Tibial nerve (tissue), 4 donors: ENCODE measurements at places on chromosomes 13 and 19.

DNA sequence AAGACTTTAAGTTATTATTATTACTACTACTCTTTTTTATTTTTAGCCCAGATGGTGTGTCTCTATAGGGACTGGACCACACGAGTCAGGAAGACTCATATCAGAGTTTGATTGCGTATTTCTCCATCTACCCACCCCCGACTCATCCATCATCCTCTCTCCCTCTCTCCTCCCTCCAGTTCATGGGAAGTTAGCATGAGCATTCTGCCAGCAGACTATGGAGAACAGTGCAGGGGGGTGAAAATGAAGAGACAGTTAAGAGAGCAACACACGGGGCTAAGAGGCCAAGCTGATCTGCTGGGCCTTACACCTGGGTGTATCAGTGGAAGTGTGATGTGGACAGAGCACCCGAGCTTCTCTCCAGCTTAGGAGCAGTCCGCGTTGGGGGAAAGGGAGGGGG, 95.0 kb downstream of the UQCRFS1 start:
- no peak for DNase-seq

GRCh38 chr19:13557756-13558398, 51.6 kb upstream of the CACNA1A start:
- DNase-seq = no peak

DNA sequence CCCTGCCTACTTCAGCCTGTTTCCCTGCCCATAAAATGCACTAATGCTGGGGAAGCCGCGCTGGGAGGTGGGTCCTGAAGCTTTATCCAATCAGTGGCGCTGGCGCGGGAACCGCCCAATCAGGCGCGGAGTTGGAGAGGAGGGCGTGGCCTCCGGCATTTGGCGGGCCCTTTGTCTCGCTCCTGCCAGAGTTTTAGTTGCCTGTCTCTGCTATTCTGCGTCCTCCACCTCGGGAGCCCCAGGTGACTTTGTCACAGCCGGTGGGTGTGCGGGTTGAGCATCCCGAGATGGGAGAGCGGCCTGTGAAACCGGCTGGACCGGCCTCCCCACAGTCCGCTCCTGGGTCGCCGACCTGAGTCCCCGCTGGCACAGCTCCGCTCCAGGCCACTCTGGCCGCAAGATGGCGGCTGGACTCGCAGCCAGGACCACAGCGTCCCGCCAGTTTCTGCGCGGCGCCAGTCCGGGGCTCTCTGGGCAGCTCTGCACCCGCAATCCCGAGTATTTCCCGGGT, 30.7 kb upstream of the ZNF429 start:
- peak; percentile 29 for DNase-seq

DNA sequence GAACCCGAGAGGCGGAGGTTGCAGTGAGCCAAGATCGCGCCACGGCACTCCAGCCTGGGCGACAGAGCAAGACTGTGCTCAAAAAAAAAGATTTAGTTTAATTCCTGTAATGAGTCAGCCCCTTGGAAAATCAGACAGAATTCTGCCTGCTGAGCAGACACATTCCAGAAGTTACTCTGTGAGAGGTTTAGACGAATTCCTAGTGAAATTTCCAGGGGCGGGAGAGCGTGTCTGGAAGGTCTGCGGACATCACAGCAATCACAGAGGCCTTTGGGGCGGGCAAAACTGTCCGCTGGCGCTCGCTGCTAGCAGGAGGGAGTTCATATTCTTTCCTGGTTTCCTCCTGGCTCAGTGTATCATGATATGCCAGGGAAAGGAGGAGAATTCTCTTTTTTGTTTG, 17.5 kb downstream of the MISP start:
- no peak for DNase-seq

DNA sequence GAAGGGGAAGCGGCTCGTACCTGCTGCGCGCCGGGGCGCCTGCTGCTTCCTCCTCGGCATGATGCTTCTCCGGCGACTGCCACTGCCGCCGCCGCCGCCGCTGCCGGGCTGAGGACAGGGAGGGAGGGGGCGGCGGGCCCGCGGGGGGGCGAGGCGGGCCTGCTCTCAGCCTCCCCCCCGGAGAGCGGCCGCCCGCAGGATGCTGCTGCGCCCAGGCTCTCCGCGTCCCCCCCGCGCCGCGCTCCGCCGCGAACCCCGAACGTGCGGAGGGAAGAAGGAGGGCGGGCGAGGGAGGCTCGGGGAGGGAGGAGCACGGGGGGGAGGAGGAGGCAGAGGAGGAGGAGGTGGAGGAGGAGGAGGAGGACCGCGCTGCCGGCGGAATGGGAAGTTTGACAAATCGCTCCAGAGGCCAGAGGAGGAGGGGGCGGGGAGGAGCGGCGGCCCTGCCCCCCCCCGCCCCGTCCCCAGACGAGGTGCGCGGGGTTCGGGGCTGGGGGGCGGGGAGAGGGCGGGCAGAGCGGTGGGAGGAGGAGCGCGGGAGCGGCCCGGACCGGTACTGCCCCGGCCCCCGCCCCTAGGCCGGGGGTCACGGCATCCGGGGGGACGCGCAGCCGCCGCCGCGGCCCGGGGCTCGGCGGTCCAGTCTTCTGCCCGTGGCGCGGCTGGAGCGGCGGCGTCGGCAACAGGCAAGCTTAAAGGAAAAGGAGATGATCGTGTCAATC, at the start of gene TSHZ3:
Gene TSHZ3, minus strand, starts transcription at position 277 of the 722 bp plus-strand sequence. Its CDS starts 217 bp downstream, at position 60.
- peak; percentile 70 for DNase-seq

GRCh38 chr13:46629811-46630413, 76.9 kb downstream of the LRCH1 start:
- DNase-seq = no peak

- no peak for DNase-seq
Measured at GRCh38 chr13:26222520-26223046, 469 bp upstream of the RNF6 start.

DNA sequence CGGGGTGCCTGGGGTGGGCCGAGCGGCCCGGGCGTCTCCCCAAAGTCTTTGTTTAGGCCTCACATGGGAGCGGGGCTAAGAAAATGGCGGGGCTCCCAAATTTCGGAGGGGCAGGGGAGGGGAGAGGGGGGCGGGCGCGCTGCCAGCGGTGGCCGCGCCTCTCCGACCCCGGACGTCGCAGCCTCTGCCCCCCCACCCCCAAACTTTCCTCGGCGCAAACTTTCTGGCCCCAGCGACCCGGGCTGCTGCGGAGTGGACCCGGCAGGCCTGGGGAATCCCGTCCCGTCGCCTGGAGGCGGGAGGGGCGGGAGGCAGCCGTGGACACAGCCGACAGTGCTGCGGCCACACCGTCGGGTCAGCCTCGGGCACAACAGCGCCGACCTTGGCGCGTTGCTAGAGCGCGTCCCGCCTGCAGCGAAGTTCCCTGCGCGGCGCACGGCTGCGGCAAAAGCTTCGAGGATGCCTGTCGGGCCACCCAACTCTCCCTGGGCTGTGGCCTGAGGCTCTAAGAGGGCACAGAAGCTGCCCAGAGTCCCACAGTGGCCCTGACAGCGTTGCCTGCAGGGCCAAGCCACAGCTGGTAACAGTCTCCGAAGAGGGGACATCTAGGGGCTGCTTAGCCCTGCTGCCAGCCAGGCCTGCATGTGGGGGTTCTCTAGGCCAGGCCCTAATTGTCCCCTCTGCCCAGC, 1.3 kb downstream of the NFIX start:
- DNase-seq = no peak

DNA sequence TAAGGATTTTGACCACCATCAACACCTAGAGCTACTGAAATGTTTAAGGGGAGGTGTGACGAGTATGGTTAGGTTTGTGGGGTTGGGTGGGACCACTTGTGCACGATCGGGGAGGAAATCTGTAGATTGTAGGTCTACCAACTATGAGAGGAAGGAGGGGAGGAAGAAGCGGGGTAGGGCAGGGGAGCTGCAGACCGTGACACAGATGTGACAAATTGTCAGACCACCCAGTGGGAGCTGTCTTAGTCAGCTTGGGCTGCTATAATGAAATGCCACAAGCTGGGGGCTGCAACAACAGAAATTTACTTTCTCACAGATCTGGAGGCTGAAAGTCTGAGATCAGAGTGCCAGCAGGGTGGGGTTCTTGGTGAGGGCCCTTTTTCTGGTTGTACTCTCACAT, 62.2 kb upstream of the ARGLU1 start:
- DNase-seq = no peak

- no peak for DNase-seq
Measured at GRCh38 chr13:31116224-31116623, 45.5 kb downstream of the HSPH1 start.

DNA sequence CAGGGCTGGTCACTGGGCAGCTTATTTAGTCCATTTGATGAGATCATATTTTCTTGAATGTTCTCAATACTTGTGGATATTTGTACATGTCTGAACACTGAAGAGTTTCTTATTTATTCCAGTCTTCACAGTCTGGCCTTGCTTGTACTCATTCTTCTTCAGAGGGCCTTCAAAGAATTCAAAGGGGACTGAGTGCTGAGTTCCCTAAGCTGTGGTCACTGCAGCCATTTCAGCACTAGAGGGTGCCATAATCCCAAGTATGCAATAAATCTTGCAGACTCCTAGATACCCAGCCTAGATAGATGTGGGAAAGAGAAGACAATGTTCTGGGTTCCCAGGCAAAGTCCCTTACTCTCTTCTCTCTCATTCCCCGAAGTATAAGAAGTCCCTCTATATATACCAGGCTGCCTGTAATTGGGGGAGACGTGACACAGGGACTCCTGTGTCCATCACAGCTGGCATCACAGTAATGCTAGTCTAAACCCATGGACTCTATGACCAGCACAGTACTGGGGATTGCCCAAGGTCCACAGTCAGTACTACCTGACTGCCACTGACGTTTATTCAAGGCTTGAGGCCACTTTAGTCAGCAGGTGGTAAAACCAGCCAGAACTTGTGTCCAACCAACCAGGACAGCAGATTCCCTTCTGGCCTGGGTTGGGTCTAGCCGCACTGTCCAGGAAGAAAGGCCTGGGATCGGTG, 8.9 kb upstream of the VN1R1 start:
- DNase-seq = no peak

DNA sequence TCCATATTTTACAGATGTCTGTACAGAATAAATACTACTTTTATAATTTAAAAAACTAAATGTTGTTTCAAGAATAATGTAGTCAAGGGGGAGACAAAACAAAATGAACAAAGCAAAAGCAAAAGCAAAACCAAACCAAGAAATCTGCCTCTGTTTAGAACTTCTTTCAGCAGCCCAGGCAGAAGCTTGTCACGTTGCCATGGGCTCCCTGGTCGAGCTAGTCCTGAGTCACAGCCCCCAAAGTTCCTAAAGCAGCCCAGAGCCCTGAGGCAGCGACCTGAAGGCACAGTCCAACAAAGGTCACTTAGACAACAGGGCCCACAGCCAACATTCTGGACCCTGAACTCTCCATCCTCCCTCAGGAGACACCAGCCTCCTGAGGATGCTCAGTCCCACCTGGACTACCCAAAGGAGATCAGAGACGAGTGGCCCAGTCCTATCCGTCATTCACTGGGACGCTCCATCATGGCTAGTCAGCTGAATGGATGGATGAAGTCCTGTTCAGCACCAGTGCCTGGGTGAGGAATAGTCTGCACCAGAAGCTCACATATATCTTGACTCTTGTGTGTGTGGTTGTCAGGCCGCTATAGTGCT, 41.7 kb downstream of the SIAH3 start:
- DNase-seq = no peak

DNA sequence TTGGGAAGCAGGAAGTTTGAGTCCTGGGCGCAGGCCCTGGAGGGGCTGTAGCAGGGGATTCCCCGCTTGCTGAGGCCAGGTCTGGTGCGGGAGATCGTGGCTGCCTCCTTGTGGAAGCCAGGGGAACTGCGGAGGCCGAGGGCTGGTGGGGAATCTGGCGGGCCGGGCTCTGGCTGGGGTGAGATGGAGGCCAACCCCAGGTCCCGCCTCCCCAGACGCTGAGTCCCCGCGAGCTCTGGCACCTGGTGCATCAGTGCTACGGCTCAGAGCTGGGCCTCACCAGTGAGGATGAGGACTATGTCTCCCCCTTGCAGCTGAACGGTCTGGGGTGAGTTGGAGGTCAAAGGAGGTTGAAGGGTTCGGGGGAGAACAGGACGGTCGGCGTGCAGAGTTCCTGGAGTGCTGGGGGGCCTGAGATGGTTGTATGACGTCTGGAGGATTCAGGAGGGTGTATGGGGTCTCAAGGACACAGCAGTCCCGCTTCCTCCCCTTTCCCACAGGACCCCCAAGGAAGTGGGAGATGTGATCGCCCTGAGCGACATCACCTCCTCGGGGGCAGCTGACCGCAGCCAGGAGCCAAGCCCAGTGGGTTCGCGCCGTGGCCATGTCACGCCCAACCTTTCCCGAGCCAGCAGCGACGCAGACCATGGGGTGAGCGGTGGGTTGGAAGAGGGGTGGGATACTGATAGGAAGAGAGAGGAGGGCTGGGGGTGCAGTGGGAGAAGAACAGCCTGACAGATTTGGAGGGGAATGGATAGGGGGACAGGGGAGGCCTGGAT, 13.1 kb downstream of the GRAMD1A start:
- peak; percentile 49 for DNase-seq

DNA sequence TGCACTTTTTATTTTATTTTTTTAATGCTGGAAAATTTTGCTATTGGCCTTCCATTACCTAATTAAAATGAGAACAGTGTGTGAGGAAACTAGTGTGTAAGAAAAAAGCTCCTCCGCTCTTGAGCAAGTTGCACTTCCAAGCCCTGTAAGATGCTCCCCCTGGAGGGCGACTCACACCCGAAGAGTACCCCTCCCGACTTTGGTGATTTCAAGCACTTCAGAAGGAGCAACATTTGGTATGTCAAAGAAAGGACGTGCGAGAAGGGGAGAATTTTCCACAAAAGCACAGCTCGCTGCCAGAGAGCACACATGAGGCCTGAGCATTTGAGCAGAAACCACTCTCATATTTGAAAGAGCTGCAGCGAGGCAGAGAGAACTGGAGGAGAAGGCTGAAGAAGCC, 504.4 kb downstream of the FGF9 start:
- DNase-seq = no peak

GRCh38 chr19:13887517-13887916, 10.6 kb downstream of the NANOS3 start:
- no peak for DNase-seq

- DNase-seq = no peak
Measured at GRCh38 chr13:94256721-94257120, 222.8 kb downstream of the DCT start.

DNA sequence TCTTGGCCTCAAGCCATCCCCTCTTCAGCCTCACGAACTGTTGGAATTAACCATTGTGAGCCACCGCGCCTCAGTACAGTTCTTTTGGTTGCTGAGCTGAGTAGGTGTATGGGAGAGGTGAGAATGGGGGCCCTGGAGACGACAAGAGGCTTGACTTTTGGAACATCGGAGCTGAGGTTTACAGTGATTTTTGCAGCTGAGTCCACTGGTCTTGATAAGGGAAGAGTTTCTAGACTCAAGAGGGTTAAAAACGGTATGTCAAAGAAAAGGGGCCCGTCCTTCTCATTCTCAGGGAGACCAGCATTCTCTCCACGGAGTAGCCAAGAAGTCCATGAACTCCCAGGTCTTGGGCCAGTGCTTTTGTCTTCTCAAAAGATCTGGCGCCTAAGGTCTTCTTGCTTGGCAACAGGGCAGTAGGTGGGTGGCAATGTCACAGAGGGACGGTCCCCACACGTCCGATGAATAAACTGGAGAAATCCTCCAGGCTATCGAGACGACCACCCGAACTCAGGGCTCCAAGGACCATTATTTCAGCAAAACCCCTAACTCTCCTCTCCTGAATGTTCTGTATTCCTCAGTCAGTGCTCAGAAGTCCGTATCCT, 6.4 kb upstream of the QTRT1 start:
- no peak for DNase-seq
